Kasumi-1 (cell line): ENCODE measurements at places on chromosomes 3 and 15.

GRCh38 chr3:139455206-139455605 lies 21.1 kb downstream of the RBP2 start:
- no peak for DNase-seq

GRCh38 chr3:133892541-133893231 lies 3.0 kb downstream of the RAB6B start:
- peak; percentile 35 for DNase-seq

DNA sequence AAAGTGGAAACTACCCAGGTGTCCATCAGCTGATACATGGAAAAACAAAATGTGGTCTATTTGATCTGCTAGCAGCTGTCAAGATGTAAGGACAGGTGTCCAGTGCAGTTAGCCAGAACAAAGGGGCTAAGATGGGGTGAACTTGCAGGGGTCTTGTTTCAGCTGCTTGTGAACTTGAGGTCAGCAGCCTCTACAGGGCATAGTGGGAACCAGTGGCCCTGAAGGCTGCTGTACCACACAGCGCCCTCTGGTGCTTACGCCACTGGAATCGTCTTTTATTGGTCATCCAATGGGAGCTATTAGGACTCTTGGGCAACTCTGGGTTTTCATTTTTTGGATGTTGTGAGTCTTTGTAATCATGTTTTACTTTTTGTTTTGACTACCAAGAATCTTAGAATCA lies 62.2 kb upstream of the CTSH start:
- peak; percentile 40 for DNase-seq

DNA sequence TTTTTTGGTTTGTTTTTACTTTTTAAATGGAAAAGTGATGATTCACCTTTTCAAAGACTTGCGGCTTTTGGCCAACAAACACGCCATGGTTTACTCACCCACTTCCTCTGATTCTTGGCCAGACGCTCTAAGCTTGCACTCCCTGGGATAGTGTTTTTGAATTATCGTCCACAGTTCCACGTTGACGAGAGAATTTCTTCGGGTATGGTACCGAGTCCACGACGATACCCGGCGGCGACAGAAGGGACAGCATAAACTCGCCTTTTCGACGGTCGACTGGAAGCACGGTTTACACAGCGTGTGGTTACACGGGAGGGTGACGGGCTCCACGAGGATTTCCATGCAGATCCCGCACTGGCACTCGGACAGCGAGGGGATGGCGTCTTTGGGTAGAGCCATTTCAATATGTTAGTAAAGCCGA lies 783 bp downstream of the RNF168 start:
- peak; percentile 58 for DNase-seq

- no peak for DNase-seq
Observed at GRCh38 chr3:151504606-151505005, 43.7 kb upstream of the IGSF10 start.

DNA sequence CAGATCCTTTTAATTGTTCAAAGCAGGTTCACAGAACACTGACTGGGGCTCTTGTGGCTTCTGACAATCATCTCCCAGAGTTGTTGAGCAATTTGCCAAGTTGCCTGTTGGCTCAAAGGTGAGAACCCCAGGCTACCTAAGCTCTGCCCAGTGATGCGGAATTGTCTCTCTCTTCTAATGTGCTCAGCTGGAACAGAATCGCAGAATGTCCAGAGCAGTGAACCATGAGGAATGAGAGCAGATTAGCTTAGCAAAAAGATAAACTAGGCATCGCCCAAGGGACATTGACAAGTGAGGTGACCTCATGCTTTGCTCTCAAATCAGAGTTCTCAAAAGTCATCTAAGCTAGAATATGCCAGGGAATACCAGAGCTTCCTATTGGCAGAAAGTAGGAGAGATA lies 148.1 kb downstream of the WDR76 start:
- no peak for DNase-seq

- no peak for DNase-seq
Observed at GRCh38 chr3:43512754-43513404, 108.9 kb downstream of the ANO10 start.

DNA sequence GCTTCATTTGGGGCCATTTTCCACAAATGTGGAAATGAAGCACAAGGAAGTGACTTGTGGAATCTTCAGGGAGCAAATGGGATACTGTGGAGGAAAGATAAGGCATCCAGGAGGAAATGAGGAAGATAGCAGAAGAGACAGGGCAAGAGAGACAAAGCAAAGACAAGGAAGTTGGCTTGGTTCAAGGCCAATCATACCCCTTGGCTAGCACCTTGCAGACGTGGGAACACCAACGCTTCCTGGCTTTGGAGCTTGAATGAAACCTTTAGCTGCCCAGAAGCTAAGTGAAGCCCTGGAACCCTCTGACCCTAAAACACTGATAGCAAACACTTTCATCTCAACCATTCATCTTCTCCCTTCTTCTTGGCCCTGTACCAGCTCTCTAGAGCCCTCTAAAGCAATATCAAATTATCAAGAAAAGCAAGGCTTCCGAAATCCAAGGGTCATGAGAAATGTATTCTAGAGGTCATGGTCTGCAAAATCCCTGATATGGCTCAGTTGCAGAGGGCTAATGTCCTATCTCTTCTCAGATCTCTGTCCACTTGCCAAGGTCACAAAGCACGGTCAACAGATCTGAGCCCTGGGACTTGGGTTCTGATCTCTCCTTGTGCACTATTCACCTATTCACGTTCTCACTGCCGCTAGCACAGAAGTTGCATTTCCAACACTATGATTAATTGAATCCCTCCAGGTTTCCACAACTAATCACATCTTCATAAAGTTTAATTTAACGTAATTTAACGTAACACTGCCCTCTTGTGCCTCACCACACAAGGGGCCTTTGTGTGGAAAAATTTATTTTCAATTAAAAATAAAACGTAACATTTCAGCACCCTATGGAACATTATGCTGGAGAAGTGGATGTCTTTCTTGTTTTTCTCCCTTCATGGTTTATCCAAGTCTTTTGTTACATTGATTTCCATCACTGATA lies 557.6 kb upstream of the ADAMTS9 start:
- DNase-seq, result no peak

DNA sequence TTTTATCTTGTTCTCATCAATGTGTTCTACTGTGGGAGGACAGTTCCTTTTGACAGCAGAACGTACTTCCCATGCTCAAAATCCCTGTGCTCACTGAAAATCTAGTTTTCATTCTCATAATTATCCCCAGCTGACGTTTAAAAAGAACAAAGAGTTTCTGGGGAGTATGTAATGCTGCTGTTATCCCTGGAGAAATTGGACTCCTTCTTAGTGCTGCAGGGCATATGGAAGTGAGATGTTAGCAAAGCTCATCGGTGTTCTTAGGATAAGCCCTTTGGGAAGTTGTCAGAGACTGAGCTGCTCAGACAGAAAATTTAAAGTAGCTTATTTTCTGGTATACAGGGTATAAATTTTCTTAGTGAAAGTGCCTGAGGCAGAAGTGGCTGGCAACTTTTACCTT lies 66.5 kb downstream of the CDAN1 start:
- DNase-seq, result no peak

GRCh38 chr15:58283302-58283701 lies 145.1 kb downstream of the AQP9 start:
- no peak for DNase-seq

GRCh38 chr3:140051019-140051957 lies 116.3 kb downstream of the CLSTN2 start:
- no peak for DNase-seq

DNA sequence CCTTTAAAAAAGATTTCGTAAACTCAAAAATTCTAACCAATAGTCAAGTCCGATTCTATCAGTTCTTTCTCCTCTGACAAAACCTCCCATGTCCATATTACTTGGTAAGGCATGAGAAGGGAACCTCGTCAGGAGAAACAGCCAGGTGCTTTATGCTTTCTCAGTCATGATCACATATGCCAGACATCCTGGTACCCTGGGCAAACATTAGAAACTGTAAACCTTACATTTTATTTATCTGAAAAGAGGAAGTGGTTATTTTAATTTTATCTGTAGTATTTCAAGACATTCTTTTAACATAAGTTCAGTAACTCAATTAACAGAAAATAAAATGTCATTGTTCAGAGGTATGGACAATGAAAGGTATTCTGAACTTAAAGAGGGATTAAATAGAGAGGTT lies 474.8 kb upstream of the GBE1 start:
- no peak for DNase-seq

DNA sequence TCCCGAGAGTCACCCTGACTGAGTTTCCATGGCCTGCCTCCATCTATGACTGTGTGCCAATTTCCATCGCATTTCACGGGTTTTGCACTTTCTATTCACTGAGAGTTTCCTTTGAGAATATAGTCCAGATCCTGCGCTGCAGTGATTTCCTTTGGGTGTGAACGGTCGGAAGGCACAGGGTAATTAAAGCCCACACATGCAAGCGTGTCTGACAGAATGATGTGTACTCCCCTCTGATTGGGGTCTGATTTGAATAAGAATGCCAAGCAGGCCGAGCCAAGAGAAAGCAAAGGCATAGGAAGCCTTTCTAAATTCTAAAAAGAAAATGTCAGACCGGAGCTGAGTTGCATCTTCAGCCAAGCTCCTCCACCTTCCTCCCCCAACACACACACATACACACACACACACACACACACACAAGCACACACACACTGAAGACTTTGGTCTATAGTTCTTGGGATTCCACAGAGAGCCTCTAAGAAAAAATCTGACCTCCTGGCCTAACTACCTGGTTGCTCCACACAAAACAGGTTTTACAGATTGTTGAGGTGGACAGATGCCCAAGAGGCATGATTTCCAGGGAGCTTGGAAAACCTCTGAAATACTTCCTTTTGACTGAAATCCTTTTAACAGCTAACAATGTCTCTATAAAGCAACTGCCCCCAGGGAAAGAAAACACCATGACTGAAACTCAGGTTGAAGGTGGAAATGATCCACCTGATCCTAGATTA lies 59.7 kb upstream of the LRRN1 start:
- DNase-seq, result no peak

- DNase-seq, result no peak
Observed at GRCh38 chr15:47577461-47577860, 139.8 kb upstream of the SEMA6D start.

GRCh38 chr3:105598042-105598796 lies 231.5 kb downstream of the ALCAM start:
- no peak for DNase-seq

DNA sequence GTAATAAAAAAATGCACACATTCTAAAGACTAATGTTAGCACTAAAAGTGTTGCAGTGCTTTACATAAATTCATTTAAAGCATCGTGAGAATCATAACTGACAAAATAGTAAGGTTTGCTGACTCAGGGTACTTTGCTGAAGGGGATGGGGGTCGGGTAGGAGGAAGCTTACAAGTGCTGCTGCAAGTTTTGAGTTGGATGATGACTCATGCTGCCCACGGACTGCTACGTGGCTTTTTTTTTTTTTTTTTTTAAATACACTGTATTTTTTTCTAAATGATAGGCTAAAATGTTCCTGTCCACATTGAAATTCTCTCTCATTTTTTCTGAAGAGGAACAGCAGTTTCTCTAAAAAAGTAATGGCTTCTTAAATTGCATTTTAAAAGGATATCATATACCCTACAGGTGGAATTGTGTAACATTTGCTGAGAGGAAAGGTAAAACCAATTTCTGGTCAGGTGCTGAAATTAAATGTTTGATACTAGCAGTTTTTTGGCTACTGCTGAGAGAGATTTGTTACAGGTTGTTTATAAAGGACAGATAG lies 2.2 kb downstream of the MAPK6 start:
- DNase-seq, result peak; percentile 83

GRCh38 chr3:56858331-56858730 lies 56.6 kb upstream of the ARHGEF3 start:
- no peak for DNase-seq

GRCh38 chr3:69872783-69873378 lies 126.7 kb upstream of the SAMMSON start:
- DNase-seq, result no peak

DNA sequence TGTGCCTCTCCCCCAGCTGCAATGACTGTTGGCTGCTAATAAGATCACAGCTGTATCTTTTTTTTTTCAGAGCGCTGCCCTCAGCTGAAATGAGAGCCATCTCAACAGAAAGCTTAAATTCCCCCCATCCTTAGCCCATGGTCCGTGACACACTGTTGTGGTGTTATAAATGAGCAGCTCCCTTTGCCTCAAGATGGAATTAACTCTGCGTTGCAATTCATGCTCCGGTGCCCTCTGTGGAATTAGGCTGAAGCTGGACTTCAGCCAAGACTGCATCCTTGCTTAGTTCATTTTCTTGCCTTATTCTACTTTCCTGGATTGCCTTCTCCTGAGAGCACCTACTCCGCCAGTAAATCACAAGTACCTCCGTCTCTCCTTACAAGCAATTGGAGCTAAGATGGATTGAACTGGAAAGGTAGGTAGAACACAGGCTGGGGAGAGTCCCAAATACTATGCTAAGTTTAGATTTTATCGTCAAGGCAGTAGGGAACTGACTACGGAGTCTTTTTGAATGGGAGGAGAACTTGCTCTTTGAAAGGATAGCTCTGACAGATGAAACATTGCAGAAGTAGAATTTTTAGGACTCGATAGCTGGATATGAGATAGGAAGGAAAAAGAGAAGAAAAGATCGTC lies 39.0 kb upstream of the THRB start:
- DNase-seq, result no peak

DNA sequence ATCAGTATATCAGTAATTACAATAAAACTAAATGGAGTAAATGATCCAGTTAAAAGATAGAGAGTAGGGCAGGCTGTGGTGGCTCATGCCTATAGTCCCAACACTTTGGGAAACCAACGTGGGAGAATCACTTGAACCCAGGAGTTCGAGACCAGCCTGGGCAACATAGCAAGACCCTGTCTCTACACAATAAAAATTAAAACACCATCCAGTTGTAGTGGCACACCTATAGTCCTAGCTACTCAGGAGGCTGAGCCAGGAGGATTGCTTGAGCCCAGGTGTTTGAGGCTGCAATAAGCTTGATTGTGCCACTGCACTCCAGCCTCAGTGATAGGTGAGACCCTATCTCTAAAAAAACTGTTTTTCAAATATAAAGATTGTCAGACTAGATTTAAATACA lies 5.9 kb upstream of the KCNMB3 start:
- DNase-seq, result no peak

GRCh38 chr3:170508839-170509238 lies 77.0 kb downstream of the SLC7A14 start:
- DNase-seq, result no peak

DNA sequence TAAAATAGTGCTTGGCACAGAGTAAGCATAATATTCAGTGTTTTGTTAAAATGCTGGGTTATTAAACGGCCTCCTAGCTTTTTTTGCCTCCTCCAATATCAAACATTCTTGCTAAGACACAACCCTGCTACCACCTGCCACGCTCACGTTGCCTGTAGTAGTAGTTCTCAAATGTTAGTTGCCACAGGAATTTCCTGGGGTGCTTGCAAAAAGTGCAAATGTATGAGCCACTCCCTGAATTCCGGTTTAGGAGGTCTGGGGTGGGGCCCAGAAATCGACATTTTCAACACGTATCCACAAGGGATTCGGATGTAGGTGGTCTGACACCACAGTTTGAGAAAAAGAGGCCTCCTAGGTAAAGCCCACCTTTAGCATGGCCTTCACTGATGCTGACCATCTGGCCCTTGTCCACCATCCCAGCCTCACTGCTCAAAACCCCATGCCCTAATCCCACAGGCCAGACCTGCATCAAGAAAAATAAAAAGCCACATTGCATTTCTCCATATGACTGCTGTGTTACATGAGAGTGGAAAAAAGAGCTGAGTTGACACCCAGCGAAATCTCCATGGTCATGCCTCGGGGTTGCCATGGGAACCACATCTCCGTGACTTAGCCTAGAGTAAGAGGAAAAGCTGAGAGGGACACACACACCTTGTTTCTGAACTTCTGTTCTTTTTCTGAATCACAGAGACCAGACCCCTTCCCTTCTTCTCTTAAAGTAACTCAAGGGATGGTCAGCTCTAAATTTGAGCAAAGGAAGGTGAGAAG lies 116.4 kb upstream of the HES1 start:
- DNase-seq, result no peak
